ENCODE measurements at places on chromosomes 12 and 14.

DNA sequence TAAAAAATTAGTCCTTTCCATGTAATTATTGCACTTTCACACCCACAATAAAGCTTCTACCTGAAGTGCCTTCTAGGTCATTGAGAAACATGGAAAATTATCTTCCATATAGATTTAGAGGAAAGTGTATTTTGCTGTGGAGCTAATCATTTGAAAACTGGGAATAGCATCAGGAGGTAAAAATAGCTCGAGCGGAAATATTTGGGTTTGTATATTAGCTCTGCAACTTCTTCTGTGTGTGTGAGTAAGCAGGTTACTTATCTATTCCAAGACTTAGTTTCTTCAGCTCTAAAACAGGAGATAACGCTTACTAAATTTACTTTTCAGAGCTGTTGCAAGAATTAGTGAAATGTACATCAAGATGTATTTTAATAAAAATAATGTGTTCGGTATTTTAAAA is 95.0 kb upstream of the MON2 start:
- no peak for DNase-seq

DNA sequence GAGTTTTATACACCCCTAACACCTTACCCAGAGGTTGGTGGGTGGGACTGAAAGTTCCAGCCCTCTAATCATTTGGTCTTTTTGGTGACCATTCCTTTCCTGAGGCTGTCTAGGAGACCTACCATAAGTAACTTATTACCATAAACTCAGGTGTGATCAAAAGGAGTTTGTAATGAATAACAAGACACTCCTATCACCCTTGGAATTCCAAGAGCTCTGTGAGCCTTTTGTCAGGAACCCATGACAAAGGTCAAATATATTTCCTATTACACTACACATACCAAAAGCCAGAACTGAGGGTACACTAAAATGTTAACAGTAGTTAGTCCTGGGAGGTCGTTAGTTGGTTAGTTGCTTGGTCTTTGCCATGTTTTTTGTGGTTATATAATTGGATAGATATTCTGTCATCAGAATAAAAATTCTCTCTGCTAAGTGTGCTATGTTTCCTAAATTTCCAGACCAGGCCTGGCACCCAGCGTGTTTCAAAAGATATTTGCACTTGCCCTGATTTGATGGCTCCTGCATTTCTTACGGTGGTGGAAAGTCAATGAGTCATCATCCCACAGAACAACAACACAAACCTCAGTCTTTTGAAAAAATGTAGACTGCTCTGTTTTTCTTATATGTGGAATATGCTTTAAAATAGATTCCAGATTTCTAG is 27.0 kb upstream of the AKAP5 start:
- peak; percentile 35 for DNase-seq

- no peak for DNase-seq
Observed at GRCh38 chr12:27571463-27571862, 47.5 kb downstream of the PPFIBP1 start.

DNA sequence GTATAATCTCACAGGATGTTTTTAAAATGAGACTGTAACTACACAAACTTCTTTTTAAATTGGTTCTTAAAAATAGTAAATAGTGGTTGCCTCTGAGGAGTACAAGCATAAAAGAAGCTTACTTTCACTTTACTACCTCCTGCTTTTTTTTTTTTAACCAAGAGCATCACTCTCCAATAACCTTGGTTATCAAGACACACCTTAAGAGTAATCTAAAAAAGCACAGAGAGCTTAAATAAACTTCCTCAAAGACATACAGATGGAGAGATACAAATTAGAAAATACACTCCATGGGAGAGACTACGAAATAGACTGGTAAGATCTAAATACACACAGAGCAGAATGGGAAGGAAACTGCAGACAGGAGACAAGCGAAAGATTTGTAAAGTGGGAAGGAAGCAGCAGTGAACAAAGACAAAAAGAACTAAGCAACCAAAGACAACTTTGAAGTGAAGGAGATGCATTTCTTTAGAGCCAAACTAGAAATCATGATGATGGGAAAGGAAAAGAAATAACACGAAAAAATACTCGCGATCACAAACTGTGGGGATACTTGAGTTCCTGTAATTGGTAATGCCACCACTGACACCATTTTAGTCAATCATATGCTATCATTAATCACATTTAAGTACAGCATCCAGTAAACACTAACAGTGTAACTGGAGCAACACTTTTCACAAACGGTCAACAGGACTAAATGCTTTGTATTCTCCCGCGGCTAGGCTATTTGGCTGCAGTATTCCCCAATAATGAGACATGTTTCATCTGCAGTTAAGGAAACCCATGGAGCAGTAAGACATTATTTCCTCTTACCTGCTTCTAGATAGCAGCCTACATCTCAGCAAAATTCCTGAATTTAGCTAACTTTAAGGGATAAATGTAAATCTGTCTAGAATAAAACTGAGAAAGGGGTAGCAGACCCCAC is 8.2 kb downstream of the SINHCAF start:
- DNase-seq: no peak

- DNase-seq: peak; percentile 98
Observed at GRCh38 chr12:67268335-67268895, 743 bp upstream of the CAND1 start.

- DNase-seq: no peak
Observed at GRCh38 chr12:6435961-6436715, 8.6 kb upstream of the CD27 start.

DNA sequence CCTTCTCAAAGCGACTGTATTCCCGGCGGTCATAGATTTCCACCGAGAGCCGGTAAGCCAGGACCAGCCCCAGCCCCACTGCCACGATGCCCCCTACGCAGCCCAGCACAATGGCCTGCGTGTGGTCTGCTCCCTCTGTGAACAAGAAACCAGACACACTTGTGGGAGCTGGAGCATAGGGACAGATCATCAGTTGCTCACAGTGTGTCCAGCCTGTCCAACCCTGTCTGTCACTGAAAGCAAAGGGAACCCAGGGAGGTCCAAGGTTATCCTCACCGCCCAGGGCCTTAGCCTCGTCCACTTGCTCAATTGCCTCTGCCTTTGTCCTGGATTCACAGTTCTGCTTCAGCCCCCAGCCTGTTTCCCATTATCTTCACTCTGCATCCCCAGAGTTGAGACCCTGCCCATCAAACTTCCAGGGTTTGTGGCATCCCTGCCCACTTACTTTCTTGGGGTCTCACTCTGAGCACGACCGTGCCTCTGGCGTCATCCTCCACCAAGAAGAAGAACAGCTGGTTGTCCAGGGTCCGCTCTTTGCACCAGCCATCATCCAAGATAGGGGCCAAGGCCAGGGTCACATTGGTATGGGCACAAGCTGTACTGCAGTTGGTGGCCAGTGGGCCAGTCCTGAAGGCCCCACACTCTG is 11.3 kb upstream of the CSAD start:
- no peak for DNase-seq
